ENCODE measurements at places on chromosomes 11 and 22.
A peak's percentile ranks its signal among the peaks of the same experiment; 100 is the strongest.

- DNase-seq: no peak
Measured at GRCh38 chr22:38167988-38168407, 13.6 kb downstream of the PLA2G6 start.

DNA sequence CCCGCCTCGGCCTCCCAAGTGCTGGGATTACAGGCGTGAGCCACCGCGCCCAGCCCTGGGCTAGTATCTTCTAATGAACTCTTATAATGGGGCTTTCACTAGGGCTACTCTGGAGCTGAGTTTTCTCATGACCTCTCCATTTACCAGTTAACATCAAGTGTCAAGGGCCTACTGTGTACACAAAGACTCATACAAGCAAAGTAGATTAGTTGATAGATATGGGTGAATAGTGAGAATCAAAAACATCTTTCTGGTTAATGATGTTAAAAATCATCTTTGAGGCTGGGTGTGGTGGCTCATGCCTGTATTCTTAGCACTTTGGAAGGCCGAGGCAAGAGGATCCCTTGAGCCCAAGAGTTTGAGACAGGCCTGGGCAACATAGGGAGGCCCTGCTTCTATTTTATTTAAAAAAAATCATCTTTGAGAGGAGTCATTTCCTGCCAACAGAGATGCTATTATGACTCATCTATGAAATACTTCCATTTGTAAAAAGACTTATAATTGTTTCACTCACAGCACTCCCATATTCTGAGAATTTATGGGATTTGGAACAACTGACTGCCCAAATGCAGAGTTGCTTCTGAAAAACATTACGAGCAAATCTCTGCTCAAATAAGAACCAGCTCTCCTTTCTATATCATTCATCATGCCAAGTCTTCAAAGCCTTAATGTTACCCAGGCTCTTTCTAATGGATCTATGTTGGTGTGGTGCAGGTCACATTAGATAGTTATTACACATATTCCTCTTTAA lies 57.0 kb downstream of the GDPD4 start:
- no peak for DNase-seq

DNA sequence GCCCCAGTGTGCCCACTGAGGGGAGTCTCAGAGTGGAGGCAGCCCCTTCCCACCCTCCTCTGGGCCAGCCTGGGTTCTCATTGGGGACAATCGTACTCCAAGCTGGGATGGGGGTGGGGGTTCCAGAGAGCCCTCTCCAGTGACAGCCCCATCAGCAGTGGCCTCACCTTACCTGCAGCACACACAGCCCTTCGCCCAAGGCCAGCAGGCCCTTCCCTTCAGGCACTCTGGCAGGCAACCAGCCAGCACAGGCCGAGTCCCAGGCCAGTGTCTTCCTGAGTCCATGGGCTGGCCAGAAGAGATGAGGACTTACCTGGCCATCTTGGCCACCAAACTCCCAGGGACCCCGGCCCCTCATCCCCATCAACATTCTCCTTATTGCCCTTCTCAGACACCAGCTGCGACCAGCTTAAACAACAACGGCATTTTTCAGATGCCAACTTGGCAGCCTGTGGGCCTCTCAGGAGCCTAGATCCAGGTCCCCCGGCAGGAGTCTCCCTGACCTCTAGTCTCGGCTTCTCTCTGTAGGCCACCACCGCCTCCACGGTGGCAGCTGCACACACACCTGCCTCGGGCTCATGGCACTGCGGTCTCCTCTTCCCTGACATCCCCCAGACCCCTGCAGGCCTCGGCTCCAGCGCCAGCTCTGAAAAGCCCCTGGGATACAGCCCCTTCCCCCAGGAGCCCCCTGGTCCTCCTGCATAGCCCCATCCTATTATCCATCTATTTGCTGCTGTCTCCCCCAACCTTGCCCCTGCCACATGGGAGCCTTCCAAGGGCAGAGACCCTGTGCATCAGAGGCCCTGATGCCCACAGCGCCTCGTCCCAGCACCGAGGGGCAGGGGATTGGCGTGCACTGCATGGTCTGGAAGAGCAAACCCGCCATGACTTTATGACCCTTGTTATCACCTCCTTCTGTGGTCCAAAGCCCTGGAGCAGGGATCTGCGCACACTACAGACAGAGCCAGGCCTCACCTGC lies 111.2 kb upstream of the FGF3 start:
- DNase-seq: no peak

GRCh38 chr11:19736831-19737230 lies 24.2 kb downstream of the NAV2 start:
- no peak for DNase-seq

DNA sequence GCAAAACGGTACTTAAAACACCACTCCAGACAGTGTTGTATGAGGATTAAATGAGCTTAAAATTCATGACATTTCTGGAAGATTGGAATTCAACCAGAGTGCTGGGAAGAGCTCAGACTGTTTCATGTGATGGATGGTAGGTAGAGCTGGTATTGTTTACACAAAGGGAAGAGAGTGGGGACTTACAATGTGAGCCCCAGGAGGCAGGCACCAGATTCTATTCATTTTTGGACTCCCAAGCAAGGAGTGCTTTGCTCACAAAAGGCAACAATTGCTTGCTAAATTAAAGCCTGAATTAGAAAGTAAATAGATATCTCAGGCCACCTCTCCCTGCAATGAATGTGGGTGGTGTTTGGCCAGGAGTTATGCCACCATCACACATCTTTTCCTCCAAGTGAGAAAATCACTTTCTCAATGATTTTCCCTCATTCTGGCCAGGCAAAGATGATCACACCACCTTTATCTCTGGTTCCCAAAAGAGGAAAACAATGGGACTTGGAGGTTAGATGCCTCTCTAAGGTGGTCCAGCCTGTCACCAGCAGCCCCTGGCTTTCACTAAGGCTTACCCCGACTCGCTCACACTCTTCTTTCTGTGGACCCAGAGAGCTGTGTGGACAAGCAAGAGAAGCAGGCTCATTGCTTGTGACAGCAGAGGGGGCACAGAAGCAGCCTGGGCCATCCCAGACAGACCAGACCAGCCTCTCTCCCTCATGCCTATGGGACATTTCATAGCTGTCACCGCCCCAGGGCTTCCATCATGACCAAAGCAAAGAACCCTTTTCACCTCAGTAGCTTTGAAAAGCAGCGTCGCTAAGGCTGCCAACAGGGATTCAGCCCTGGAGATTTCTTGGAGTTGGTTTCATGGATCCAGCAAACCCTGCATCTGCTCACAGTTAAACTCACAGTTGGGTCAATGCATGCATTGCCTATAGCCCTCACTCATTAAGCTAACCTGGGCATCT lies 63.5 kb upstream of the DRD2 start:
- DNase-seq: no peak

- peak; percentile 44 for DNase-seq
Measured at GRCh38 chr11:116791002-116791812, 472 bp downstream of the APOA5 start.

GRCh38 chr11:117239295-117239694 lies 6.8 kb downstream of the RNF214 start:
- no peak for DNase-seq

GRCh38 chr11:88909500-88909899 lies 156.3 kb downstream of the GRM5 start:
- DNase-seq: no peak

GRCh38 chr22:22839570-22840314 lies 47.9 kb upstream of the IGLL5 start:
- DNase-seq: no peak

GRCh38 chr11:95991545-95991944 lies 67.6 kb upstream of the MTMR2 start:
- DNase-seq: no peak

GRCh38 chr22:48096851-48097665 lies 1334.6 kb downstream of the TBC1D22A start:
- DNase-seq: no peak

GRCh38 chr11:103281301-103281700 lies 172.1 kb downstream of the DYNC2H1 start:
- no peak for DNase-seq

DNA sequence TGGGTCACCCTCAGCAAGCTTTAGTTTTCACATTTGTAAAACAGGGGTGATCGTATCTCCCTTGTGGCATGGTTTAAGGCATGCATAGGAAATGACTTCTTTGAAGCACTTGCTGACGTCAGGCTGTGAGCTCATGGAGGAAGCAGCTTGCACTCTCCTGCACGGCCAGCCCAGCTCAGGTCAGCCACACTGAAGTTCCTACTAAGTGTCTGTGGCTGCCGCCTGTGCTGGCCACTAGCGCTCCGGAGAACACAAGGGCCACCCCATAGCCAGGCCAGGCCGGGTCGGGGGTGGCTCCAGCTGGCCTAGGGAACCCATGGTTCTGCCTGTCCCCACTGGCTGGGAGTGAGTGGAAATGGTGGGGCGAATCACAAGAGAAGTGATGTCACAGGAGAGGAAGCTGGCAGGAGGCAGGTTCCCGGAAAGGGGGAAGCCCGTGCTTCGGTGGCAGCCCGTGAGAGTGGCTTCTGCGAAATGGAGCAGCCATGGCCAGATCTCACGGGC lies 28.2 kb downstream of the KCTD17 start:
- peak; percentile 60 for DNase-seq

- DNase-seq: peak; percentile 9
Measured at GRCh38 chr11:111846063-111846462, 25.3 kb downstream of the ALG9 start.
